Heart left ventricle (tissue), 16 donors: ENCODE measurements at places on chromosomes 4 and X.
A peak's percentile ranks its signal among the peaks of the same experiment; 100 is the strongest.

GRCh38 chr4:44494810-44495701 lies 46.4 kb upstream of the KCTD8 start:
- no peak for DNase-seq

- no peak for DNase-seq
Observed at GRCh38 chrX:6856471-6856870, 291.0 kb upstream of the STS start.

- DNase-seq: no peak
Observed at GRCh38 chrX:129108936-129109335, 414.4 kb downstream of the SMARCA1 start.

DNA sequence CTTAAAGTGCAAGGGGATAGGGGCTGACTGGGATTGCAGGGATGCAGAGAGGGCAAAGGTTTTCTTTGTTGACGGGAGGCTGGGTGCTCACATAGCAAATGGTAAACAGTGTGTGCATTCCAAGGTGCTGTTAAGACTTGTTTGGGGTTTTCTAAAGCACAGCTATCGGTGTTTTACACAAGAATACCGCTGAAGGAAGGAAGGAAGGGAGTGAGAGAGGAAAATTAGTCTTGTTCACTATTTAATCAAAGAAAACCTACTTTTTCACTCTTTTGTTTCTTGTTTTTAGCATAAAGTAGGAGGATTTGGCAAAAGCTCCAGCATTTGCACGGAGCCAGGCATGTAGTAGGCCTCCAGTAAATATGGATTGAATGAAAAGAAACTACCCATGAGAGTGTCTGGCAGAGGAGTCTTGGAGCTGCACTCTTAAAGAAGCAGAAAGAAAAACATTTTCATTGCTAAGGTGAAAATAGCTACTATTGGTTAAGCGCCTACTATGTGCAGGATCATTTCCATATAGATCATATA lies 99.7 kb downstream of the FIP1L1 start:
- no peak for DNase-seq

DNA sequence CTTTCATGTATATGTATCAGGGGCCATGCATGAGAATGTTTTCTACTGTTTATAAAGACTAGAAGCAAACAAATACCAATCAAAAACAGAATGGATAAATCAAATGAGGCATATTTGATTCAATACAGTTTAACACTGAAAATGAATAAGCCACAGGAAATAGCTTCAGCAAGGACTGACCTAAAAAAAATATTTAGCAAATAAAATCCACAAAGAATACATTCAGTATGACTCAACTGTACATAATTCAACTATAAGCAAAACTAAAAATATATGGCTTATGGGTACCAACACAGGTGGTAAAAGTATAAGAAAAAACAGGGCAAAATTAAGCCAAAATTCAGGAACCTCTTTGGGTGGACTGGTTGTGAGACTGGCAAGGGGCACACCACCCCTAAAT lies 112.9 kb downstream of the KCNIP4 start:
- no peak for DNase-seq

DNA sequence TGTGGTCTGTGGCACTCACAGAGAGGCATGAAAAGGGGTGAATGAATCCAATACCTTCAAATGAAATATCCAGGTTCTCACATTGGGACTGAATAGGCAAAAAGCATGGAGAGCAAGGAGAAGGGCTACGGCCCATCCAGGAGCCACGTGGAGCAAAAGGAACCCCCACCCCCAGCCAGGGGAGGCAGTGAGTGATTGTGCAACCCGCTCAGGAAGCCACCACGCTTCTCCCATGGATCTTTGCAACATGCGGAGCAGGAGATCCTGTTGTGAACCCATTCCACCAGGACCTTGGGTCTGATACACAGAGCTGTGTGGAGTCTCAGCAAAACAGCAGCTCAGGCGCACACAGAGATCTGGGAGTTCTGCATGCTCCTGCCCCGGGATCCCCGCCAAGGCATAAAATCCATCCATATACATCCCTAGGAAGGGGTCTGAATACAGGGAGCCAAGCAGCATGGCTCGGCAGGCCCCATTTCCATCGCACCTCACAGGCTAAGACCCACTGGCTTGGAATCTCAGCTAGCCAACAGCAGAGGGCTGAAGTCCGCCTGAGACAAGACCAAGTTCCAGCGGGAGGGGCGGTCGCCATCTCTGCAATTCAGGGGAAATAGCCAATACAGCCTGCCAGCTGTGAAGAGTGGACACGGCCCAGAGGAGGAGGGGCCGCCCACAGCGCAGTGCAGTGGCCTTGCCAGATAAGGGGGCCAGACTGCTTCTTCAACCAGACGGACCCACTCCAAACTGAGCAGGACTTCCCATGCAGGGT lies 80.2 kb downstream of the FGF16 start:
- DNase-seq: peak; percentile 35

DNA sequence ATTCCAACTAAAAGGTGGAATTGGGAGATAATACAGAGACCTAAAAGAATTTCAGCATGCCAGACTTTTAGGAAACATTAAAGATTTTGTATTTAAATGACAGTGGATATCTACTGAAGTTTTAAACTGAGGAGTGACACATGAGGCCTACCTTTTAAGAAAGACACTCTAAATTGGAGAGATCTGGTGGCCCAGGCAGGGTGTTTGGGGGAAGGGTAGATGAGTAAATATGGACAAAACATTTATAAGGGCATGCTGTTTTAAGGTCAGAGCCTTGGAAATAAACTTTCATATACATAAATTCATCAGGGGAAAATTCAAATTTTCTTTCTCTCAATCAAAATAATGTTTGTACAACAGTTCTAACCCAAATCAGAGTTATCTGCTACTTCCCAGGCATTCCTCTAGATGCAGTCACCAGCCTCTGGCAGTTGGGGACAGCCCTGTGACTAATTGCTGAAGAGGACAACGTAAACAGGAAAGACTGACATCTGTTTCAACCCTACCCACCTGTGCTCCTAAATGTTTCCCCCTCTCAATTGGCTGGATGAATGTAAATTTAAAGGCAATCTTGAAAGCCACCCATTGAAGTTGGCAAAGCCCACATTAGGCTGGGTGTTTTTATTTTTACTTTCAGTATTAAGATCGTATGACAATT lies 1646.9 kb upstream of the ADGRL3 start:
- DNase-seq: no peak

GRCh38 chrX:1291110-1291740 lies 22.6 kb downstream of the CSF2RA start:
- no peak for DNase-seq
